T-helper 22 cell (primary cell): ENCODE measurements at places on chromosomes 1 and 21.

DNA sequence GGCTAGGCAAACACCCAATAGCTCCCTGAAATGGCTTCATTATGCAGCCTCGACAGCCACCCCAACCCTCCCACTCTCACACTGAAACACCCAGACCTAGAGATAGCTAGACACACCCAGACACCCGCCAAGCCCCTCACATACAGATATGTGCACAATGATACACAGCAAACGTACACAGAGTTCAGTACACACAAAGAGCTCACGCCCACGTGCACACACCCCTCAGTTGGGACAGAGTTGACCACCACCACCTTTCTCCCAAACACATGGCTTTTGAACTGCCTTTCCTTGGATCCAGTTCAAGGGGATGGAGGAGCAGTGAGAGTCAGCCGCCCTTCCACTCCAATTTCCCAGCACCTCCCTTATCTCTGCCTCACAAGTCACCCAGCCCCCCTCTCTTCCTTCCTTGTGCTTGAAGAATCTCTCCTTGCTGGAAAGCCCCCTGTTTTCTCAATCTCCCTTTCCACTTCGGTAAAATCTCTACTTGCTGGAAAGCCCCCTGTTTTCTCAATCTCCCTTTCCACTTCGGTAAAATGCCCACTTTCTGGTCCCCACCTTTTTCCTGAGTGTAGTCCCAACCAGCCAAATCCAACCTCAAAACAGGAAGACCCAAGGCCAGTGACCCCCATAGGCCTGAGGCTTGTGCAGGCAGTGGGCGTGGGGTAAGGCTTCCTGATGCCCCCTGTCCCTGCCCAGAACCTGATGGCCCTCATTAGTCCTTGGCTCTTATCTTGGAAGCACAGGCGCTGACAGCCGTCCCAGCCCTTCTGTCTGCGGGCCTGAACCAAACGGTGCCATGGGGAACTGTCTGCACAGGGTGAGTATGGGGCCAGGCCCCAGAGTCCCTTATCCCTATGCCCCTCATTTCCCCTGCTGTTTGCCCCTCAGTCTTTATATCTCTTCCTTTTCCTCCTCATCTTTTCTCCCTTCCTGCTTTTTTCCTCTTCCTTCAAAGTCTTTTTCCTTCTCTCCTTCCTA lies at the start of gene ACKR1:
Gene ACKR1 (plus strand): TSS at position 715 of the 981 bp plus-strand sequence. CDS start 85 bp downstream, at position 800.
- no peak for DNase-seq

DNA sequence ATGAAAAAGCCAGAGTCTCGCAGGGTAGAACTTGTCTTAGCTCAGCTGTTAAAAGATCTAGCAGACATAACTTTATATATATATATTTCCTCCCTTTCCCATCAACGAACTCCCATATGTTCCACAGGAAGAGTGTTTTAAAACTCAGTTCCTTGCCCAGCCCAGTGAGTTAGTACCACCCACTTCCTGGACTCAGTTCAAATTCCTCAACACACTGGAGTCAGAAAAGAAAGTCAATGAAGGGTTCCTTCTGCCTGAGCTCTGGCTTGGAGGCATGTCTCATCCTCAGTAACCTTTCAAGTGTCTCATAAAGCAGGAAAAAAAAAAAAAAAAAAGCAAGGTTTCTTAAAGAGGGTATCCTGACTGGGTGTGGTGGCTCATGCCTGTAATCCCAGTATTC lies 15.6 kb downstream of the TPM3 start:
- DNase-seq: no peak

DNA sequence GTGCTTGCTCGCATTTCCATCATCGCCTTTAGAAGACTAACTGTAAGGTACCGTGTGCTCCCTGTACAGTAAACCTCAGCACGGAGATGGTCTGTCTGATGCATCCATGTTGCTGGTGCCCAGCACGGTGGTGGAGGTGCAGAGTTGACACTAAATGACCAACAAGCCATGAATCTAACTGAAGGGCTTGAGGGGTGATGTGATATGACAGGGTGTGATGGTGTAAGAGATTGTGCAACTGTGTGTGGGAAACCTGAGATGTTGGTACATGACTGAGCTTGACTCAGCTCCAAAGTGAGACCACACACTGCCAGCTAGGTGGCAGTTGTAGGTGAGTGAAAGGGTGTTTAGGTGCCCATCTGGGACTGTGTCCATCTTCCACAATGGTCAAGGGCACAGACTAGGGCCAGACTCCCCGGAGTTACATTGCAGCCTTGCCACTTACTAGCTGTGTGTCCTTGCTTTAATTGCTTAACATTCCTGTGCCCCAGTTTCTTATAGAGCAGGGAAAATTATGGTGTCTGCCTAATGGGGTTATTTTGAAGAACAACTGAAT lies 21.4 kb downstream of the SLC2A1 start:
- DNase-seq: no peak

GRCh38 chr21:14075346-14076142 lies 135.2 kb downstream of the LIPI start:
- no peak for DNase-seq

GRCh38 chr1:226597616-226598454 lies 49.3 kb downstream of the STUM start:
- no peak for DNase-seq

GRCh38 chr21:26708223-26708800 lies 135.2 kb upstream of the CYYR1 start:
- DNase-seq: no peak

GRCh38 chr1:70587872-70588366 lies 176.9 kb downstream of the CTH start:
- no peak for DNase-seq
